HepG2 (cell line): ENCODE measurements at places on chromosomes 2 and 18.

- H3K27ac ChIP-seq, result no peak overlapping the region
- no peak for DNase-seq
- H3K4me1 ChIP-seq, result no peaks in the 10 kb centered on the region
- H3K27me3 ChIP-seq, result no peaks in the 10 kb centered on the region
- H3K4me3 ChIP-seq, result no peak overlapping the region
- H3K36me3 ChIP-seq, result no peaks in the 10 kb centered on the region
Measured at GRCh38 chr2:71647356-71647755, 194.0 kb downstream of the DYSF start.

DNA sequence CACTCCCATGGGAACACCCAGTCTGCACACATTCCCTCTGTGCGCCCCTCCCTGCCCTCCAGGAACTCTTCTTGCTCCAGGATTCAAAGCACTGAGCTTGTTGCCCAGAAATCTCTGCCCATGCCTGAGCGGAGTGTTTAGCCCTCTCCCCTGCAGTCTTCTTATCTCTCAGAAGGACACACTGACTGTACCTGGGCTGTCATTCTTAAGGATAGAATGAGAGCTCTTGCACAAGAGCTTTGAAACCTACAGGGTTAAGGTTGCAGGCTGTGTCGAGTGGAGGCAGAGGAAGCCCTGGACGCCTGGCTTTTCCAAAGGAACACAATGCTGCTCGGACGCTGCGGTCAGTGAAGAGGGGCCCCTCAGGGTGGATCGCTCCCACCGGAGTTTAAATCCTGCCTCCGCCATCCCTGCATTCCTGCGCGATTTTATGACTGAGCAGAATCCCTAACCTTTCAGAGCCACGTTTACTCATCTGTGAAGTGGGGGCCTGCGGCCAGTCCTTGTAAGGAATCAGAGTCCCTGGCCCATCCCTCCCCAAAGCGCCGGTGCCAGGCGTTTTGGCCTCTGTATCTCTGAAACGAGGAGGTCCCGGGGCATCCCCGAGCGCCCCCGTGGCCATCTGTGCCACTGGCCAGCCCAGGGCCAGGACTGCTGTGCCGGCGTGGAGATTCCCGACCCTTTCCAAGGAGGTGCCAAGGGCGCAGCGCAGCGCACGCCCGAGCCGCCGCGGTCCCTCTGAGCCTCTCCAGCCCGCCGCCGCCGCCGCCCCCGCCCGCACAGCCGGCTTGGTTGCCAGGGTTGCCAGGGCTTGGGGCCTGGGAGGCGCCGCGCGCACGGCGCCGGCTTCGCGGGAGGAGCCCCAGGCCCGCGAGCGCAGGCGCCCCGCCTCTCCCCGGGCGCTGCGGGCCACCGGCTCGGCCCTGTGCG lies 58.9 kb downstream of the FAM168B start:
- H3K36me3 ChIP-seq, result no peaks in the 10 kb centered on the region
- peak overlapping the region; percentile 37; the same call in 1 of the 2 replicates for H3K4me3 ChIP-seq
- H3K27ac ChIP-seq, result no peak overlapping the region
- no peak for DNase-seq
- H3K4me1 ChIP-seq, result 0 out of 2 replicates have a peak, but pooled peaks cover 5% of the 10 kb centered on the region

- H3K36me3 ChIP-seq, result no peaks in the 10 kb centered on the region
- H3K4me1 ChIP-seq, result no peaks in the 10 kb centered on the region
- no peak overlapping the region for H3K4me3 ChIP-seq
- H3K27me3 ChIP-seq, result 0 out of 2 replicates have a peak, but pooled peaks cover 1% of the 10 kb centered on the region
- no peak overlapping the region for H3K27ac ChIP-seq
Measured at GRCh38 chr2:23238011-23238657, 146.8 kb upstream of the KLHL29 start.

- peak overlapping the region; percentile 83; the same call in 1 of the 2 replicates for H3K4me3 ChIP-seq
- H3K27me3 ChIP-seq, result no peaks in the 10 kb centered on the region
- H3K27ac ChIP-seq, result no peak overlapping the region
- H3K4me1 ChIP-seq, result peaks cover 20% of the 10 kb centered on the region
Measured at GRCh38 chr2:189763908-189764661, 1.5 kb upstream of the OSGEPL1 start.

GRCh38 chr2:97701851-97702465 lies 11.4 kb upstream of the ZAP70 start:
- peaks cover 20% of the 10 kb centered on the region for H3K4me1 ChIP-seq
- no peaks in the 10 kb centered on the region; the same call in 1 of the 2 replicates for H3K27me3 ChIP-seq
- no peak for DNase-seq
- no peak overlapping the region for H3K4me3 ChIP-seq

DNA sequence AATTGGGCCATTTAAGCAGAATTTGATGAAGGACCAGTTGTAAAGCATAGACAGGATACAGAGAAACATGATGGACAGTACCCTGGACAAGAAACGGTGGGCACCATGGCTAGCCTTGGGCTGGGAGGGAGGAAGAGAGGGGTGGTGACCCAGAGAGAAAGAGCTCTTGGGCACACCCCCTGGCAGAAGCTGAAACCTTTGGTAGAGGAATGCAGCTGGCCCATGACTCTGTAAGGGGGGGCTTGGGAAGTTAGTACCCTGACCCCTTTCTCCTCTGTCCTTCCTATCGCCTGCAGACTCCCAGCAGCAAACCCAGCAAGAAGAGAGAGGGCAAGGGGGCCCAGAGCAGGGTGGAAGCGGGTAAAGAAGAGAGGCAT lies 32.6 kb downstream of the MRPL44 start:
- H3K27me3 ChIP-seq, result no peaks in the 10 kb centered on the region
- H3K4me3 ChIP-seq, result no peak overlapping the region
- DNase-seq, result peak; percentile 24
- H3K4me1 ChIP-seq, result peaks cover 24% of the 10 kb centered on the region
- no peak overlapping the region for H3K27ac ChIP-seq
- H3K36me3 ChIP-seq, result no peaks in the 10 kb centered on the region; the same call in 1 of the 2 replicates

DNA sequence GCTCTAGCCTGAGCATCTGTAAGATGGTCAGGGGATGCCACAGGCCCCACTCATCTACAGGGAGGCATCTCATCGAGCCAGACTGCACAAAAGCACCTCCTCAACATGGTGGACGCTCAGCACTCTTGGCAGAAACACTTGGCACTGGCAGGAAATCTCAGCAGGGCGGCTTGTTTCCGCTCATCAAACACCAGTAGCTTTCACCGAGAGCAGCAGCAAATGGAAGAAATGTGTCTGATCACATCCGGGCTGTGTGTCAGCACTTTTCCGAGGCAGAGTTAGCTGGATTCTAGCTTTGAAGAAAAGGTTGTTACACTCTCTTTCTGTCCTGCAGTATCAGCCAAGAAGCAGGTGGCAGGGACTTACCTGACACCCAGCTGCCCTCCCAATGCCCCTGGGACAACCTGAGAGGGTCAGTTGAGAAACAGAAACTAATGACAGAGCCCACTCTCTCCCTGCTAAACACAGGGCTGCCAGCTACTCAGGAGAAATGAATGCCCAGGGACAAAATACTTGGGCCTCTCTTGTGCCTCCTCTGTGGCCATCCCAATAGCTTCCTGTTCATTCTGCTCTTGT lies 68.9 kb upstream of the FZD7 start:
- no peaks in the 10 kb centered on the region for H3K4me1 ChIP-seq
- no peaks in the 10 kb centered on the region for H3K36me3 ChIP-seq
- no peaks in the 10 kb centered on the region; the same call in 1 of the 2 replicates for H3K27me3 ChIP-seq
- no peak overlapping the region for H3K27ac ChIP-seq
- no peak for DNase-seq
- no peak overlapping the region for H3K4me3 ChIP-seq

DNA sequence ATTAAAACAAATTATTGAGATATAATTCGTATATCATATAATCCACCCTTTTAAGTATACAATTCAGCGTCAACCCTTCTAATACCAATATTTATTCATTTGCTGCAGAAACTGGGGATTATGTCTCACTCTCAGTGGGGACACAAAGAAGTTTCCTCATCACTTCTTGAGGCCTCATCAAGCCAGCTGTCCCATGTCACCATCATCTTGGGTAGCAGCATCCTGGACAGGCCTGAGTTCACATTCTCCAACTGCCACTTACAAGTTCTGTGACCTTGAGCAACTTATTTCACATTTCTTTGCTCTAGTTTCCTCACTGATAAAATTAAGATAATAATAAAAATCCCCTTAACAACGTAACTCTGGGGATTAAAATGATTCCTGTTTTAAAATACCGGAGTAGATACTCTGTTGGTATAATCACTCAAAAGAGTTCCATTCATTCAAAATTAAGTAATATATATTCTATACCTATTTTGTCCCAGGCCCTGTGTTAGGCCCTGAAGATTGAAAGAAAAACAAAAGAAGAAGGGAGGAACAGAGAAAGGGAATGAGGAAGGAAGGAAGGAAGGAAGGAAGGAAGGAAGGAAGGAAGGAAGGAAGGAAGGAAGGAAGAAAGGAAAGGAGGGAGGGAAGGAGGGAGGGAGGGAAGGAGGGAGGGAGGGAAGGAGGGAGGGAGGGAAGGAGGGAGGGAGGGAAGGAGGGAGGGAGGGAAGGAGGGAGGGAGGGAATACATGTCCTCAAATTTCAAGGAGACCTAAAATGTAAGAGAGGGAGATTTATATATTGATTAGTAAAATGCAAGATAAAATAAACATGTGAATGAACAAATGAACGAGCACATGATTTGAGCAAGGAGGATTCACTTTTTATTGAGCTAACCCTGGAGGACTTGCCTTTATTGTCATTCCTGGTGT lies 42.4 kb downstream of the NCKAP5 start:
- no peak for DNase-seq
- no peak overlapping the region for H3K27ac ChIP-seq
- no peaks in the 10 kb centered on the region for H3K36me3 ChIP-seq
- H3K4me1 ChIP-seq, result no peaks in the 10 kb centered on the region

- 0 out of 2 replicates have a peak, but pooled peaks cover 6% of the 10 kb centered on the region for H3K4me1 ChIP-seq
- H3K4me3 ChIP-seq, result no peak overlapping the region
- H3K27ac ChIP-seq, result no peak overlapping the region
- DNase-seq, result peak; percentile 58
Measured at GRCh38 chr2:17208511-17208910, 309.7 kb downstream of the RAD51AP2 start.

DNA sequence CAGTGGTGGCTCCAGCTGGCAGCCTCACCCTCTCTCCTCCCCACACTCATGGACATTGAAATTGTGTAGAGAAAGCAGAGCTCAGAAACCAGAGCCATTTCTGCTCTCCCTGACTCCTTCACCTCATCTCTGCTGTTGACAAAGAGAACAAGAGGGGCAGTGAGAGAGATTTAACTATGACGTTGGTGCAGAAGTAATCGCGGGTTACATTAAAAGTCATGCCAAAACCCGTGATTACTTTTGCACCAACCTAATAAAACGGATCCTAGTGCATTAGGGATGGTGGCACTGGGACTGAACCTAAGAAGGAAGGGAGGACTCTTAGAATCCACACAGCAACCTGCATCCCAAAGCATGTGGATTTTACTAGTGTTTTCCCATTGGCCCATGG lies 113.3 kb upstream of the CDC42EP3 start:
- DNase-seq, result no peak
- no peak overlapping the region for H3K4me3 ChIP-seq
- H3K36me3 ChIP-seq, result no peaks in the 10 kb centered on the region
- peaks cover 7% of the 10 kb centered on the region; the same call in 1 of the 2 replicates for H3K4me1 ChIP-seq

GRCh38 chr2:141393214-141393545 lies 737.6 kb downstream of the LRP1B start:
- no peaks in the 10 kb centered on the region for H3K36me3 ChIP-seq
- no peak for DNase-seq
- no peak overlapping the region for H3K4me3 ChIP-seq
- no peak overlapping the region for H3K27ac ChIP-seq

DNA sequence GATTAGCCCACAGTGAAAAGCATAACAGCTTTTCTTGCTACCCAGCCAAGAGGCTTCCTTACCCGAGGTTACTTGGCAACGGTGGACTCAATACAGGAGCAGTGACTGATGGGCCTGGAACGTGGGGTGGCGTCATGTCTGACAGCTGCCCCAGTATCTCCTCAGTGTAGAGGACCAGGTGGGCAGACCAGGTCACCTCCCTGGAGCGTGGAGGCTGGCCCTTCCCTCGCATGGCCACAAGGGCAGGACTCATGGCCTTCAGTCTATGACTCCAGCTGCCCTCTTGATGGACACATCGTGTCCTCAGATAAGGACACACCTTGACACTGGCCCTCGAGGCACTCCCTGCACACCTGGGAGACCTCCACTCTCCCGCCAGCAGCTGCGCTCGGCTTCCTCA lies 6.4 kb downstream of the ASPRV1 start:
- H3K27ac ChIP-seq, result no peak overlapping the region
- no peak overlapping the region for H3K4me3 ChIP-seq
- H3K27me3 ChIP-seq, result peaks cover 25% of the 10 kb centered on the region; the same call in 2 of the 3 replicates
- H3K36me3 ChIP-seq, result no peaks in the 10 kb centered on the region
- peaks cover 31% of the 10 kb centered on the region for H3K4me1 ChIP-seq
- peak; percentile 26 for DNase-seq

- no peaks in the 10 kb centered on the region for H3K36me3 ChIP-seq
- H3K27ac ChIP-seq, result no peak overlapping the region
- no peak for DNase-seq
- H3K4me3 ChIP-seq, result no peak overlapping the region
- peaks cover 2% of the 10 kb centered on the region; the same call in 1 of the 2 replicates for H3K27me3 ChIP-seq
Measured at GRCh38 chr2:128446049-128446873, 127.6 kb upstream of the HS6ST1 start.

DNA sequence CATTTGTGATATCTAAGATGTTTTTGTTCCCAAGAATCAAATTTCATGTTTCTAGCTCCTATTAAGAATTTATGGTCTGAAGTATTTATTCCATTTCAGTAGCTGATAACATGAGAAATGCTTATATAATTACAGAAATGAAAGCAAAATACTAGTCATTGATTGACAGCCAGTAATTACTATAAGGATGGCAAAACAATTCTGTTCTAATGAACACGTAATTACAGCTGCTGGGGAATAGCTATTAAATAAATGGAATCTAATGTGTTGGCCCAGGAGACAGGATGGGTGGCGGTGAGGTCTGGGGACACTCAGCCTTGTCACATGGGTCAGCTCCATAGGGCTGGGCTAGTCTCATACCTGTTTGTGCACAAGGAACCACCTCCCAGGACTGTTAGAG lies 263.5 kb downstream of the FHOD3 start:
- H3K36me3 ChIP-seq, result no peaks in the 10 kb centered on the region
- H3K27ac ChIP-seq, result no peak overlapping the region
- H3K4me3 ChIP-seq, result no peak overlapping the region
- no peaks in the 10 kb centered on the region for H3K4me1 ChIP-seq
- H3K27me3 ChIP-seq, result peaks cover 13% of the 10 kb centered on the region; the same call in 1 of the 3 replicates

DNA sequence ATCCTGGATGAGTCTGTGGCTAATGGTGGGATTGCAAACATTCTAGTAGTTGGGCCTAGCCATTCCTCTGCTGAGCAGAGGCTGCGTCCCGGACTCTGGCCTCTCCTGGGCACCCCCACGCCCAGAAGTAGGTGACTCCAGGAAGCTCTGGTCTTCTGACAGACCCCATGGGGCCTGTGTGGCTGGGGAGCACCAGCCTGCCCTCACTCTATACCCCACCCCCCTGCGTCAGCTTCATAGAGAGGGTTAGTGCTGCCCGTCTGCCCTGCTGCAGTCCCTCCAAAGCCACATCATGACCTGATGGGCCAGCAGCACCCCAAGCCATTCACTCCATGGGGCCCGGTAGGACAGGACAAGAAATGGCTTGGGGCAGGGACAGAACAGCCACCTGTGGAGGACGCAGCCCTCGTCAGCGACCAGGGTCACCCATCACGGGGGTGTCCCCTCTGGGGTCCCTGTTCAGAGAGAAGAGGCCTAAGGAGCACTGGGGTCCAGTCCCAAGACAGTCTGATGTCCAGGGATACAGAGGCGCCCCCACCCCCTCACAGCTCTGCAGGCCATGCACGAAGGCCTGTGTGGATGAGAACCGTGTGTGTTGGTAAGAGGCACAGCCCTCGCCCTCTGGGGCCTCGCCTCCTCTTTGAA lies 238.3 kb downstream of the ATAD2B start:
- DNase-seq, result no peak
- no peak overlapping the region for H3K4me3 ChIP-seq
- H3K27me3 ChIP-seq, result peaks cover 6% of the 10 kb centered on the region; the same call in 2 of the 3 replicates
- H3K4me1 ChIP-seq, result 0 out of 2 replicates have a peak, but pooled peaks cover 4% of the 10 kb centered on the region
- H3K36me3 ChIP-seq, result no peaks in the 10 kb centered on the region
